ENCODE measurements at places on chromosomes 5 and 9. TPM values are rescaled to one million over a fixed set of nuclear protein-coding genes. Genes with fewer than 3 reads are reported as not detected.
A peak's percentile ranks its signal among the peaks of the same experiment; 100 is the strongest.

DNA sequence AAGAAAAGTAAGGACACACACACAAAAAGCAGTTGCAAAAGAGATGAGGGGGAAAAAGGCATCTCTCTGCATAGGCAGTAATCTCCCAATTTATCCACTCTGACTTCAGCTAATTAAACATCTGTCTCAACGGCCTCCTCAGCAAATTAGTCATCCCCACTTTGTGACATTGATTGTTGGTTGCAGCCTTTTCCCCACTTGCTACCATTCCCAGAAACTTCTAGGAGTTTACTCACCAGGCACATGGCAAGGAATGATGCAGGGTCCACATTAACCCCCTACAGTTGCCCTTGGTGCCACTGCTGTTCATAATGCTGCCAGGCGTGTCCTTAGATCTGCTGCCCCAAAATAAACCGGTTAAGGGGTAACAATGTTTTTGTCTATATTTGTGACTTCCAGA is 174.6 kb downstream of the MAPKAP1 start:
- peaks cover 8% of the 10 kb centered on the region for H3K36me3 ChIP-seq
- H3K27me3 ChIP-seq = no peaks in the 10 kb centered on the region
- DNase-seq = no peak
- no peak overlapping the region for H3K27ac ChIP-seq
- no peak overlapping the region for H3K4me3 ChIP-seq

DNA sequence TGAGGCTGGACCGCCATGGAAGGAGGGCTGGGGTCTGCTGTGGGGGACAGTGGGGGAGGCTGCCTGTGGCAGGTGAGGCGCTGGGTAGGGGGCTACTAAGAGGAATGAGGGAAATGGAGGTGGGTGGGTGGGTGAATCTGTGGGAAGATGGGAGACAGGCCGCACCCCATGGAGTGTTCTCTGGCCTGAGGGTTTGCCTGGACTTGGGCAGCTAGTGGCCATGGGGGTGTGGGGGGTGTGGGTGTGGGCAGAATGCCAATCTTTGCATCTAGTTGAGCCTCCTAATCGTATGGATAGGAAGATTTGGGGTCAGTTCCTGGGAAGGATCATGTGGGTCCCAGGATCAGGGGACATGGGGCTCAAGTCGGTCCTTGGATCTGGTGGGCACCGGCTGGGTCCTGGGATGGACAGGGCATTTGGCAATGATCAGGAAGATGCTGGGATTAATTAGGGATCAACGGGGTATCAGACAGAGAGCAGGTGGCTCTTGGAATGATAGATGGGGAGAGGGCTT is 518 bp downstream of the ZDHHC12 start:
- peaks cover 24% of the 10 kb centered on the region for H3K36me3 ChIP-seq
- H3K4me1 ChIP-seq = peaks cover 35% of the 10 kb centered on the region
- H3K27ac ChIP-seq = peak overlapping the region; percentile 90
- no peak for DNase-seq
- no peaks in the 10 kb centered on the region for H3K27me3 ChIP-seq

- no peaks in the 10 kb centered on the region for H3K4me1 ChIP-seq
- H3K36me3 ChIP-seq = no peaks in the 10 kb centered on the region
- H3K27me3 ChIP-seq = no peaks in the 10 kb centered on the region
- H3K4me3 ChIP-seq = no peak overlapping the region
- no peak overlapping the region for H3K27ac ChIP-seq
Measured at GRCh38 chr5:64229163-64229774, 63.6 kb downstream of the RNF180 start.

GRCh38 chr5:77972469-77973252 is 196.5 kb upstream of the TBCA start:
- peak overlapping the region; percentile 56 for H3K4me3 ChIP-seq
- H3K27me3 ChIP-seq = peaks cover 75% of the 10 kb centered on the region
- no peaks in the 10 kb centered on the region for H3K36me3 ChIP-seq
- peaks cover 10% of the 10 kb centered on the region for H3K4me1 ChIP-seq
- DNase-seq = no peak

DNA sequence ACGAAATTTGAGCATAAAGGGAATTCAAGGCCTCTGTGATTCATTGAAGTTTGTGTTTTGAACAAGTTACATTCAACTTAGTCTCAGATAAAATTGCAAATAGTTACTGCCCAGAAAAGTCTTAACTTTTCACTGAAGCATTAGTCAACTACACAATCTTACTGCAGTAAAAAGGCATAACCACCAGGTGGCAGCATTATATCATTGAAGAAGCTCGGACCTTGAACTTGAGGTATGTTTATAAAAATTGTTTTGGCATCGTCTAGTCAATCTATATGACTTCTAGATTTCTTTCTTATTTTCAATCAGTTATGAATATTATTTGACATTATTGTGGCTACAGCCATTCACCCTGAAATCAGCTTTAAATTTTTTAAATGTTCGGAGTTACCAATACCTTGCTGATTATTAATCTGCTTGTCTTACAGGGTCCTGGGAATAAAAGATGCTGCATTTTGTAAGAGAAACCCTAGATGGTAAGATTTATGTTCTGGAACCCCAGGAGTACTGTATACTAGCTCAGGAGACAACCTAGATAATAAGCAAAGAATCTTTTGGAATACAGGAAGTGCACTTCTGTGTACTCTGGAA is 83.9 kb upstream of the GRAMD2B start:
- no peaks in the 10 kb centered on the region for H3K4me1 ChIP-seq
- no peak overlapping the region for H3K27ac ChIP-seq
- no peaks in the 10 kb centered on the region for H3K36me3 ChIP-seq
- peak; percentile 14 for DNase-seq
- H3K27me3 ChIP-seq = peaks cover 4% of the 10 kb centered on the region

- no peaks in the 10 kb centered on the region for H3K27me3 ChIP-seq
- no peaks in the 10 kb centered on the region for H3K36me3 ChIP-seq
- no peak overlapping the region for H3K27ac ChIP-seq
- no peak for DNase-seq
Measured at GRCh38 chr5:160699301-160699700, 152.7 kb downstream of the ATP10B start.

DNA sequence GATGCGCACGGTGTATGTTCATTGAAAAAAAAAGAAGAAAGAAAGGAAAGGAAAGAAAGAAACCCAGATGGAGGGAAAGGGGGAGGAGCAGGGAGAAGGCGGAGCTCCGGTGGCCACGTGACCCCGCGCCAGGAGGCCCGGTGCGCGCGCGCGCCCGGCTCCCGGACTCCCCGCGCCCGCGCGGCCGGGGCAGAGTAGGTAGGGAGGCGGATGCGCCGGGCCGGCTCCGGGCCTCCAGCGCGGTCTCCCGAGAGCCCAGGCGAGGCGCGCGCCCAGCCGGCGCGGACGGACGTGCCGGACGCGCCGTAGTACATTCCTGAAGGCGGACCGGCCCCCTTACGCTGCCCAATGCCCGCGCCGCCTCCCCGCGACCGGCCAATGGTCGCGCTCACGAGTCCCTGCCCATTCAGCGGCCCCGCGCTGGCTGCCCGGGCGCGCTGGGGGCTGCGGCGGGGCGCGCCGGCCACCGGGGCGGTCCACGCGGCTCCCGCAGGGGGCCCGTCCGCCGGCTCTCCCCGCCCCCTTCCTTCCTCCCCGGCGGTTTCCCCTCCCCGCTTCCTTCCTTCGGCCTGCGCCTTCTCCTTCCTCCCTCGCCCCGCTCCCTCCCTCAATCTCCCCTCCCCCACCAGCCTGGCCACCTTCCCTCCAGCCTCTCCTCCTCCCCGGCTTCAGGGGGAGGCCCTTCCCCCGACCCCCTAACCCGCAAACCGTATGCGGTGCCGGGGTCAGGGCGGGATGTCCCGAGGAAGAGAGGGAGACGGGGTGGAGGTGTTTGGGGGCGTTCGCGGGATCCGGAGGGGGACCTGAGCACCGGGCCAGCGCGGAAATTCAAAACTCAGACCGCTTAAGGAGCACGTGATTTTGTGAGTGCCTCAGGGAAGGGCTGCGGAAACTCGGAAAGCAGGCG is 5.8 kb downstream of the PTCH1 start:
- peaks cover 10% of the 10 kb centered on the region for H3K36me3 ChIP-seq
- peak overlapping the region; percentile 81 for H3K27ac ChIP-seq
- peak overlapping the region; percentile 88 for H3K4me3 ChIP-seq

- DNase-seq = no peak
- peak overlapping the region; percentile 81 for H3K4me3 ChIP-seq
- peaks cover 88% of the 10 kb centered on the region for H3K4me1 ChIP-seq
- peaks cover 85% of the 10 kb centered on the region for H3K36me3 ChIP-seq
- H3K27me3 ChIP-seq = no peaks in the 10 kb centered on the region
- H3K27ac ChIP-seq = peak overlapping the region; percentile 90
Measured at GRCh38 chr9:89420397-89421178, 77.3 kb downstream of the SEMA4D start.

- peaks cover 11% of the 10 kb centered on the region for H3K27me3 ChIP-seq
- no peaks in the 10 kb centered on the region for H3K36me3 ChIP-seq
- no peak overlapping the region for H3K4me3 ChIP-seq
- peaks cover 10% of the 10 kb centered on the region for H3K4me1 ChIP-seq
- DNase-seq = no peak
Measured at GRCh38 chr5:39648848-39649227, 224.1 kb upstream of the DAB2 start.

- peaks cover 5% of the 10 kb centered on the region for H3K36me3 ChIP-seq
- no peak for DNase-seq
- no peak overlapping the region for H3K4me3 ChIP-seq
Measured at GRCh38 chr5:81579262-81579924, 171.5 kb downstream of the SSBP2 start.

DNA sequence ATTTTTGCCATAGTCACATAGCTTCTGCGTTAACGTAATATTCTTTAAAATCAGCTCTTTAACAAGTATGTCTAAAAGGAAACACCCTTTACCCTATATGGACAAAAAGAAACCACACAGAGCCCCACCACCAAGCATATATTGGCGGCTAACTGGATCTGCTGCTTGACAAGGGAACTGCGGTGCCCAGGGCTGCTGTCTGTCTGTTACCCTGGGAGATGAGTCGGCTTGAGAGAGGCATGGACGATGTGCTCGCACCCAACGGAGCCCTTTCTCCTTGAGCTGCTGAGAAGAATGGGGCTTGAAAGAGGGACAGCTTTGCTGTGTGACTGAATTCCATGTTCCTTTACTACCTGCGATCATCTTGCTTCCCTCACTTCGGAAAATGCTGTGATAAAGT is 158.6 kb upstream of the SHB start:
- H3K27me3 ChIP-seq = peaks cover 4% of the 10 kb centered on the region
- H3K36me3 ChIP-seq = no peaks in the 10 kb centered on the region
- H3K4me1 ChIP-seq = peaks cover 14% of the 10 kb centered on the region
- DNase-seq = no peak
- no peak overlapping the region for H3K4me3 ChIP-seq

DNA sequence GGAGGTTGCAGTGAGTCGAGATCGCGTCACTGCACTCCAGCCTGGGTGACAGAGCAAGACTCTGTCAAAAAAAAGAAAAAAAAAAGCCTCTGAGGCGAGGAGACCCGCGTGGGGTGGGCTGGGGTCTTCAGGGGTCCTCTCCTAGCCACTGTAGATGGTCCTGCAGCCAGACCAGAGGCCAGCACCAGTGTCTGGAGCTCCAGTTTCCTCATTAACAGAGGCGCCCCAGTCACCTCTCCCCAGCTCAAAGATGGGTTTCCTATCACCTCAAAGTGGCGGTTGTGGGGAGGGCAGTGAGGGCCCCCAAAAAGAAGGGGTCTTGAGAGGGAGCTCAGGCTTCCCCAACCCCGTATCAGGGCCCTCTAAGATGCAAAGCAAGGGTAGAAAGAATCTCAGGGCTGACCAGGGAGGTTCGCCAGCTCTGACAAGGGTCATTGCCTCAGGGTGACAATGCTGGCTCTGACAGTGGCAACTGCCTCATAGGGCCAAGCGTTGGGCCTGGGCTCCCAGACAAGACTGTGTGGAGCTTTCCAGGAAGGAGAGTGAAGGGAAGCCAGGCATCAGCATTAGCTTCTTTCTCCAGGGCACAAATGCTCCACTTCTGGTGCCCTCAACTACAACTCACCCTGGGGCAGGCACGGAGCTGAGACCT is 15.0 kb downstream of the STK10 start:
- peak overlapping the region; percentile 84 for H3K4me3 ChIP-seq
- DNase-seq = no peak
- H3K4me1 ChIP-seq = peaks cover 77% of the 10 kb centered on the region
- peaks cover 66% of the 10 kb centered on the region for H3K36me3 ChIP-seq
- H3K27me3 ChIP-seq = no peaks in the 10 kb centered on the region

DNA sequence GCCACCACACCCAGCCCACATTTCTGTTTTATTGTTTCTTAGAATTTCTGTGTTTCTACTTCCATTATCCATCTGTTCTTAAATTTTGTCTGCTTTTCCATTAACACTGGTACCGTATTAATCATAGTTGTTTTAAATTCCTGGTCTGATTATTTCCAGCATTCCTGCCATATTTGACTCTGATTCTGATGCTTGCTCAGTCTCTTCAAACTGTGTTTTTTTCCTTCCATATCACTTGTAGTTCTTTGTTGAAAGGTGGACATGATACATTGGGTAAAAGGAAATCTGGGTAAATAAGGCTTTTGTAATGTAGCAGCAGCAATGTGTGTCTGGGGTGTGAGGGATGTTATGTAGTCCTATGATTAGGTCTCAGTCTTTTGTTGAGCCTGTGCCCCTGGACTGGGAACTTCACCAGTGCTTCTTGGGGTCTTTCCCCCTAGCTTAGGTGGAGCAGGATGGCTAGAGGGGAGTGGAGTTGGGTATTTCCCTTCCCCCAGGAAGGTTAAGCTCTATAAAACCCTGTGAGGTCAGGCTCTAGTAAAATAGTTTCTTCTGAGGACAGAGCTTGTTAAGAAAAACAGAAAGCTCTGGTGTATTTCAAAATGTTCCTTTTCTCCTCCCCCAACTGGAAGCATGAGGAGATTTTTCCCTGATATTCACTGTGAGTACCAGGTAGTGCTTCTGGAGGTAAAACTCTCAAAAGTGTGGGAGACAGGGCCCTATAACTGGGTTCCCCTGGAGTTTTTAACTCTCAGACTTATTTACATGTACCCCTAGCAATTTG is 10.1 kb upstream of the TMOD1 start:
- no peak overlapping the region for H3K27ac ChIP-seq
- H3K4me3 ChIP-seq = no peak overlapping the region
- peaks cover 28% of the 10 kb centered on the region for H3K36me3 ChIP-seq
- no peaks in the 10 kb centered on the region for H3K27me3 ChIP-seq
- peaks cover 6% of the 10 kb centered on the region for H3K4me1 ChIP-seq

- no peak for DNase-seq
- no peak overlapping the region for H3K27ac ChIP-seq
- H3K4me1 ChIP-seq = no peaks in the 10 kb centered on the region
- no peaks in the 10 kb centered on the region for H3K27me3 ChIP-seq
Measured at GRCh38 chr5:4252385-4252784, 656.8 kb downstream of the IRX1 start.

- H3K36me3 ChIP-seq = no peaks in the 10 kb centered on the region
- no peak overlapping the region for H3K27ac ChIP-seq
- peaks cover 17% of the 10 kb centered on the region for H3K27me3 ChIP-seq
- no peaks in the 10 kb centered on the region for H3K4me1 ChIP-seq
Measured at GRCh38 chr5:73921741-73922140, 295.7 kb downstream of the ARHGEF28 start.

The CATSPER3 gene
- 0.34 TPM for total RNA-seq

The PCDHGA4 gene
- total RNA-seq = 0.57 TPM

The NOXA1 gene
- 0.46 TPM for total RNA-seq

The PCDHB10 gene
- total RNA-seq = not detected

The SLC2A6 gene
- 6.1 TPM for total RNA-seq
